ENCODE measurements at places on chromosomes 5 and 9. TPM values are rescaled to one million over a fixed set of nuclear protein-coding genes. Genes with fewer than 3 reads are reported as not detected.

PCDHB11 gene
- 1.3 TPM for total RNA-seq

C5orf52 gene
- total RNA-seq, result not detected

DMRT3 gene
- total RNA-seq, result not detected

CD72 gene
- 2.7 TPM for total RNA-seq

FOCAD gene
- 50.7 TPM for total RNA-seq

SLC34A1 gene
- total RNA-seq, result 0.31 TPM

SV2C gene
- total RNA-seq, result 0.12 TPM

NME5 gene
- not detected for total RNA-seq

KLF4 gene
- total RNA-seq, result 26.8 TPM

TAL2 gene
- not detected for total RNA-seq

GRCh38 chr5:14829396-14829795, 42.2 kb downstream of the ANKH start:
- no peak for DNase-seq

GRCh38 chr9:69009708-69010107, 4.2 kb downstream of the PRKACG start:
- DNase-seq, result no peak

- DNase-seq, result no peak
Measured at GRCh38 chr9:94870465-94870792, 143.9 kb downstream of the AOPEP start.

DNA sequence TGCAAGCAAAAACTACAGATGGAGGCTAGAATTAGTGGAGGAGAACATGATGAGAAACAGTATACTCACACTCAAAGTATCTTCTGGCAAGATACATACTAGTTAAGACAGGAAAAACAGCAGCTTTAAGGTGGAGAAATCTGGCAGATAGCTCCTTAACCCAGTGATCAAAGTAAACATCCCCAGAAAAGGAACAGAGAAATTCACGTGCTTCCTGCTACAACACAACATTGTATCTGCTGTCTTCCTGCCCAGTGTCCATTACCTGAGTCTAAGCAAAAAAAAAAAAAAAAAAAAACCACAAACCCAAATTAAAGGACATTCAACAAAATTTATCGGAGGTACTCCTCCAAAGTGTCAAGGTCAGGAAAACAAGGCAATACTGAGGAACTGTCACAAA, 38.4 kb downstream of the ROR2 start:
- no peak for DNase-seq

- DNase-seq, result no peak
Measured at GRCh38 chr5:75260708-75261107, 24.0 kb upstream of the ANKRD31 start.

GRCh38 chr5:38793099-38793498, 52.7 kb upstream of the OSMR start:
- DNase-seq, result no peak

DNA sequence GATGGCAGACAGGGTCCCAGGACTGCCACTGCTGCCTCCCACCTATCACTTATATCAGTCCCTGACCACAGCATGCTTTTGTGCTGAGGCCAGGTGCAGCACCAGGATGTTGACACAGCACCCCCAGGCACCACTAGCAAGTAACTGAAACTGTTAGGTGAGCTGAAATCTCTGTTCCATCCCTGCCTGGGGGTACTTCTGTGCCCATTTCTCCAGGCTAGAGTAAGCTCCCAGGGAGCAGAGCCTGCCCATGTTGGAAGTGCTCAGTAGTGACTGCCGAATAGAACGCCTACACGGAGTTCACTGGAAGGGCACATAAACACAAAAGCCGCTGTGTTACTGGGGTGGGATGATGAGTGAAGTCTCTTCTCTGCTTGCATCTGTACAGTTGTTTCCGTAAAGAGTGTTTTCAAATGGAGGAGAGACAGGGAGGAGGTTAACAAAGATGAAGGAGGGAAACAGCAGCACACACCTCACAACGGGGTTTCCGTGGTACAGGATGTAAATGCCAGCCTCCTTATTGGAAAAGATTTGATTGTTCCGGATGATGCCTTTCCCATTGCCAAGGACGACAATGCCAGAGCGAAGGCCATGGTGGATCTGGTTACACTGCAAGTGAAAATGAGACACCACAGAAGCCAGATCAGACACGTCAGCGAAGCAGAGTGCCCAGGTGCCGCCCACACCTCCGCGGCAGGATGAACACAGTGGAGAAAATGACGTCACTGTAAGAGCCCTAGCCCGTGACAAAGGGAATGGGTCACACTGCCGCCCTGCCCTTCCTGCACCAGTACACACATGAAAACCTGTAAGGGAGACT, 43.1 kb downstream of the POLR1E start:
- no peak for DNase-seq
